ENCODE measurements at places on chromosomes 12 and 14.

- no peak for DNase-seq
Measured at GRCh38 chr12:45458854-45459807, 243.2 kb downstream of the ANO6 start.

DNA sequence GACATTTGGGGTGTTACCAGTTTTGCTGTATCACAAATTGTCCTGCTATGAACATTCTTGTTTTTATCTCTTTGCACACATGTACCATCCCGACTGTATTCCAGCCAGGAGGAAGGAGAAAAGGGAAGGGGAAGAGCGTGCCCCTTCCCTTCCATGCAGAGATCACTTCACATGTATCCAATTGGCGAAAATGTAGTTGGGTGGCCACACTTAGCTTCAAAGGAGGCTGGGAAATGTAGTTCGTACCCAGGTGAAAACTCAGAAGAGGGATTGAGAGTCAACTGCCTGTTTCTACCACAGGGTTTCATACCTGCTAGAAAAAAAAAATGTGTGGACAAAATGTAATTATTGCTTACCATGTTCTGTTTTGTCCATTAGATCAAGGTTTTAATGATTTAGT, 189.1 kb upstream of the PELI2 start:
- no peak for DNase-seq

DNA sequence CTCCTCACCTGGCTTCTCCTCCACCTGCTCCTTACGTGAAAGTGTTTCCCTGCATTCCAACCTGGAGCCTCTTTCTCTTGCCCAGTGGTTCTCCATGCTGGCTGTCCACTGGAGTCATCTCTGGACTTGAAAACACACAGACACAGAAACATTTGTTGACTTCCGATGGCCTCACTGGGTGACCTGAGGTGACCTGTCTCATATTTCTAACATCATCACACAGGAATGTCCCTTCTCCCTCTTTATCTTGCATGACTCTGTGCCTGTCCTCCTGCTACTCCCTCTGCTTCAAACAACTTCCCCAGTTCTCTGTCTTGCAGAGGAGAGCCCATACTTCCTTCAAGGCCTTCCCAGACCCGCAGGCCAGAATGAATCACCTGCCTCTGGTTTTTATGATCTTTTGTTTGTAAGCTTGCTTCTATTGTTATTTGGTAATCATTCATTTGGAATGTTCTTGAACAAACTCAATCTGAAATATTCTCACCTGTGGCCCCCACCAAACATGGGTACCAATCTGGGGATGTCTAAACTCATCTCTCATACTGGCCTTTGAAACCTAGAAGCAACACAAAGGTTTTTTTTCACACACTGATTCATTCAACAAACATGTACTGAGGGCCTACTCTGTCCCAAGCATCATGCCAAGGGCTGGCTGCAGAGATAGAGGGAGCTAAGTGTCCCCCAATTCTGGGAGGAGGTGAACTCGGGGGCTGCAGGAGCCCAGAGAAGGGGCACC, 9.7 kb upstream of the RIN3 start:
- DNase-seq, result no peak

DNA sequence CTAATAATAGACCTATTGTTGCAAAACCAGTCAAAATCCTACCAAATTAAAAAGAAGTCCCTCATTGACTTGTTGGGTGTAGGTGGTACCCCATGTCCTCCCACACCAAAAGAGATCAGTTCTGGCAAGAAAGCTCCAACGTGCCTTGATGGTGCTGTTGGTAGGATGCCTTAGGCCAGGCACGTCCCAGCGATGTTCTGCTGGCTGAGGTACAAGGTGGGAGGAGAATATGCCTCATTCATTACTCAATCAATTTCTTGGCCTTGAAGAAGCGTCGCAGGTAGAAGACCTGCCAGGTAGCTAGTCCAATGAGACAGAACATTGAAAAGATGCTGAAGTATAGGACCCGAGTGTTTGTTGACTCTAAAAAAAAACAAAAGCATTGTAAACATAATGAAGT, 7.8 kb upstream of the NEK9 start:
- no peak for DNase-seq

DNA sequence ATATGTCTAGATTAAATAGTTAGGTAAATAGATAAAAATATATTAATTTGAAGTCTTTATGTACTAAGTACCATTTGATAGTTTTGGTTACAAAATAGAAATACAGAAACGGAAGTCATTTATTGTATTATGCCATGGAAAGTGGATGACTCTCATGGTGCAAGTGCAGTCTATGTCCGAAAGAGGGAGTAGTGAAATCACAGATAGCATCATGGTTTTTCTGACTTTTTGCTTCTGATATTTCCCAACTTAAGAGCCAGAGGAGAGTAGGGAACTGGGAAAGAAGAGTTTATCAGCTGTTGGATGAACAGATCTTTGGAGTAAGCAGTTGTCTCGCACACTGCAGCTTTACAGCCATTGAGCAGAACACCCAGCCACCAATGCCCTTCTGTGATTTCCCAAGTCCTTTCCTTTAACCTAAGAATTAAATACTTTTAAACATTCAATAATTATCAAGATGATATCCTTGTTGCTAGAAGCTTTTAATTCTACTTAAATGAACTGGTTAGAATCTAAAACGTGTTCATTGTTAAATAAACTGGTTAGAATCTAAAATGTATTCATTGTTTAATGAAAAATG, 18.4 kb upstream of the SRGAP1 start:
- DNase-seq, result no peak

DNA sequence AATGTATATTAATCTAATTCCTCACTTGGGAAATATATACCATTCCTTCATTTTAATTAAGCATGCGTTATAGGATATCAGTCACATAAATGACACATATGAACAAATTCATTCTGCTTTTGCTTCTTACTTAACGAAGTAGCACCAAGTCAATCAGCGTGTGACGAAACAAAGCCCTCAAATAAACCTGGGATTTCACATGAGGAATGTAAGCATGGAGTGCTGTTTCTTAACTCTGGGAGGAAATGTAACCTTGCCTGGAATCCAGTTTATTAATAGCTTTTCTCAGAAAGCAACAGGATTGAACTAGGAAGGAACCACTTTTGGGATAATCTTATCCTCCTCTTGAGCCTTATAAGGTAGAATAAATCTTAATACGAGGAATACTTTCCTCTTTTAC, 72.0 kb downstream of the NIN start:
- DNase-seq, result no peak

GRCh38 chr14:72256055-72256454, 323.8 kb downstream of the RGS6 start:
- DNase-seq, result no peak

GRCh38 chr14:24150993-24151392, 3.7 kb downstream of the RNF31 start:
- no peak for DNase-seq

GRCh38 chr12:102441077-102441596, 39.2 kb downstream of the IGF1 start:
- no peak for DNase-seq

DNA sequence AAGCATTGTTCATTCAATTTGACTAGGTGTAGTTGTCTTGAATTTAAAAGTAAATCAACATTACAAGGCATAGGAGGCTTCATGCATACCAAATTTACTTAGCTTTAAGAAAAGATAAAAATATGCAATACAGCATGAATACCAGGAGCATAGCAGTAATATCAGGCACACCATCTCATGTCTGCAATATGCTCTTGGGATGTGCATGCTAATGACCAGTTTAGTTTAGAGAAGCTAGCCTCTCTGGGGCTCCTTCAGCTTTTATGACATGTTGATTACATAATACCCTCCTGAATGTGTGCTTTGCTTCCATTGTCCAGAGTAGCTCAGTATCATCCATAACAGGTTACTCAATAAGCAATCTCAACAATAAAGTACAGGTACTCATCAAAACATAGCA, 497.2 kb downstream of the FLRT2 start:
- DNase-seq, result no peak

- no peak for DNase-seq
Measured at GRCh38 chr14:65433646-65434045, 21.1 kb downstream of the FUT8 start.

- DNase-seq, result no peak
Measured at GRCh38 chr14:92484132-92484823, 29.3 kb upstream of the RIN3 start.

GRCh38 chr12:68393417-68393816, 61.3 kb upstream of the MDM1 start:
- no peak for DNase-seq

GRCh38 chr12:3995306-3995705, 122.1 kb upstream of the PARP11 start:
- DNase-seq, result no peak

DNA sequence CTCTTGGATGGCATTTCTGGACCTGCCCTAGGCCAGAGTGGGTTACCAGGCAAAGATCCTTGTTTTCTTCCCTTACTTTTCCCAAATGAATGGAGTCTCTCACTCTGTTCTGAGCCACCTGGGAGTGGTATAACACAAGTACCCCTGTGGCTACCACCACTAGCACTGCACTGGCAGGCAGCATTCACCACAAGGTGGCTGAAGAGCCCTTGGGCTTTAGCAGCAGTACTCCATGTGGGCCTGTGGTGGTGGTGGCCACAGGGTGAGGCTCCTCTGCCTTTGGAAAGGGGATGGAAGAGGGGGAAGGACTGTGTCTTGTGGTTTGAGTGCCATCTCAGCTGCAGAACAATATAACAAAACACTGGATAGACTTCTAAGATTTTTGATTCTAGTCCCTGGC, 38.1 kb upstream of the LMNTD1 start:
- no peak for DNase-seq

- DNase-seq, result no peak
Measured at GRCh38 chr12:97713270-97713669, 250.7 kb downstream of the RMST start.

DNA sequence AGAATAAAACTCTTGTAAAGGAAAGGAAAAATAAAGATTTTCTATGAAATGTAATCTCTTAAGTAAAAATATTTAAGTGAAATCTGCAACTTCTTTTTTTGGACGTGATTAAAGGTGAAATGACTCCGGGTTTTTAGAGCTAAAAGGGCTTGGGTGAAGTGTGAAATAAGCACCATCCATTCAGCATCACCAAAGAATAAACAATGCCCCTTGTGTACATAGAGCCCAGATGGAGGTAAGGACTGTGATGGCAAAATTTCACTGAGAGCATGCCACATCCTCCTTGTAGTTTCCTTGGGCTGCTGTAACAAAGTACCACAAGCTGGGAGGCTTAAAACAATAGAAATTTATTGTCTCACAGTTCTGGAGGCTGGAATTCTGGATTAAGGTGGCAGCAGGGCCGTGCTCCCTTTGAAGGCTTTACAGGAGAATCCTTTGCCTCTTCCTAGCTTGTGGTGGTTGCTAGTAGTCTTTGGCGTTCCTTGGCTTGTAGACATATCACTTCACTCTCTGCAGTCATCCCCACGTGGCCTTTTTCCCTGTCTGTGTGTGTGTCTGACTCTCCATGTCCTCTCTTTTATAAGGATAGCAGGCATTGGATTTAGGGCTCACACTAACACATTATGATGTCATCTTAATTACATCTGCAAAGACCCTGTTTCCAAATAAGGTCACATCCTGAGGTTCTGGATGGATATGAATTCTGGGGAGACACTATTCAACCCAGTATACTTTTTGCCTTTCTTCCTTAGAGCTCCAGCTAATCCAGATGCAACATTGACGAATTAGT, 24.2 kb downstream of the ZNF664 start:
- DNase-seq, result no peak

GRCh38 chr12:53267306-53267998, 647 bp upstream of the ESPL1 start:
- no peak for DNase-seq

GRCh38 chr14:104277416-104278213, 139.2 kb downstream of the KIF26A start:
- no peak for DNase-seq

GRCh38 chr14:57549765-57550420, 56.2 kb upstream of the CCDC198 start:
- no peak for DNase-seq

DNA sequence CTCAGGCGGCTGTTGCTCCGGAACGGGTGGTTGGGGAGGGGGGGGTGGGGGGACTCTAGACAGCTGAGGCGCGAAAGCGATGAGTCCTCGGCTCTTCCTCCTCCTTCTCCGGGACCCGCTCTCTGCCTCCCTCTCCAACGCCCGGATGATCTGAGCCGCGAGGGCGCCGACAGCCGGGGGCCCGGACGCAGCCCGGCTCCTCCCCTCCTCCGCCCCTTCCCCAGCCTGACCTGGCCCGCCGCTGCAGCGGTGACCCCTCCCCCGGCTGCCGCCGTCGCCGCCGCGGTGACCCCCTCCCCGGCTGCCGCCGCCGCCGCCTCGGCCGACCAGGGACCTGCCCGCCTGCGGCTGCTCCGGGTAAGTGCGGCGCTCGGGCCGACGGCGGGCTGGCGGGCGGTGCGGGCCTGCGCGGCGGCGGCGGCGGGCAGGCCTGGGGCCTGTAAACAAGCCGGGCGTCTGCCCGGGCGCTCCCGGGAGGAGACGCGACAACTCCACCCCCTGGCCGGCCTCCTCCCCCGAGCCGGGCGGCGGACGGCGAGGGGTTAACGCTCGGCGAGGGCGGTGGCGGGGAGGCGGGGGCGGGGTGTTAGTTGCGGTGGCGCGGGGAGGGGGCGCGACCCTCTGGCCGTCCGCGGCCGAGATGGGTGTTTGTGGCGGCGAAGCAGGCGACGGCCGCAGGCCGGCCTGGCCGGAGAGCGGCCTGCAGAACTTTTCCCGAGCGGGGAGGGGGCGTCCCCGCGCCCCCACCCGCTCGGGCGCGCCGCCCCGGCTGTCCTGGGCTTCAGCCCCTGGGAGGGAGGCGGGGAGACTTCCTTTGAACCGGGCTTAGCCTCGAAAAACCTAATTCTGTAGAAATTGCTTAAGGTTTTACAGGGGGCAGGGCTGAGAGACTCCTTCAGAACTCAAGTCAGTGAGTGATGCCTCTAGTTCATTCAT, 568 bp downstream of the PPM1A start:
- DNase-seq, result no peak

- peak; percentile 68 for DNase-seq
Measured at GRCh38 chr12:54352022-54352531, 12.2 kb downstream of the GPR84 start.

DNA sequence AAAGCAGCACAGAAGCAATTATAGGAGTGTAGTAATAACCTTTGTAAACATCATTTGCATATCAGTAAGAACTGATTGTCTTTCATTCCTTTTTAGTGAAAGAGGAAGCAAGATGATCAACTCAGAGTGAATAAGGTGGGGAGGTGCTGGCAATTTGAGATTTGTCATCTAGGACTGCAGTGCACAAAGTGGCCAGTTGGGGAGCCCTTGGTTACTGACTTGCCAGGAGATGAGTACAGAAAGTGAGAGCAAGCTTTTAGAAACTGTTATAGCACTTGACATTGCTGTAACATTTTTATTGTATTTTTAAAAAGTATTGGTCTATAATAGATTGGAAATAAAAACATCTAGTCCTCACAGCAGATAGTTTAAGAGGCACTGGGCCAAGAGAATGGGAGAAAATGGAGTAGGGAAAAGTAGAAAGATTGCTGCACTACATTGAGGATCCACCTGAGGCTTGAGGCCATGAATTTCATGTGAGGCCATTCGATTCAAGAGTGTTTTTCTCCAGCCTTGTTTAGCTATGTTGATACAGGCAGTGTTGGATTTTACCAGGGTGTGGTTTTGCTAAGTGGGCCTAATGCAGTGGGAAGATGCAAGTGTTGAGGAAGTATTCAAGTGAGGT, 98.2 kb downstream of the SNAPC1 start:
- no peak for DNase-seq

All from fibroblast of skin of left quadriceps (primary cell).